ENCODE measurements at places on chromosomes 11 and 22.

DNA sequence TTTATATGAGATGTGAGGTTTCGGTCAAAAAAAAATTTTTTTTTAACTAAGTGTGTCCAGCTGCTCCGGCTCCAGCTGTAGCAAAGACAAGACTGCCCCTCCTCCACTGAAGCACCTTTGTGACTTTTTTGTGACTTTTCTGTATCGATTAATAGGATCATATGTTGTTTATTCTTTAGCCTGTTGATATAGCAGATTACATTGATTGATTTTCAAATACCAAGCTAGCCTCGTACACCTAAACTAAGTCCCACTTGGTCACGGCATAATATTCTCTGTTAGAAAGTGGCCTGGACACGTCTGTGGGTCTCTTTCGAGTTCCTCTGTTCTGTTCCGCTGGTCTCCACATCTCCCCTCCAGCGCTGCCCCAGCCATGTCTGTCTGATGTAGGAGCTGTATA, 126.8 kb downstream of the IGLL1 start:
- no peak for DNase-seq

GRCh38 chr11:134607963-134608750, 196.1 kb upstream of the B3GAT1 start:
- no peak for DNase-seq

DNA sequence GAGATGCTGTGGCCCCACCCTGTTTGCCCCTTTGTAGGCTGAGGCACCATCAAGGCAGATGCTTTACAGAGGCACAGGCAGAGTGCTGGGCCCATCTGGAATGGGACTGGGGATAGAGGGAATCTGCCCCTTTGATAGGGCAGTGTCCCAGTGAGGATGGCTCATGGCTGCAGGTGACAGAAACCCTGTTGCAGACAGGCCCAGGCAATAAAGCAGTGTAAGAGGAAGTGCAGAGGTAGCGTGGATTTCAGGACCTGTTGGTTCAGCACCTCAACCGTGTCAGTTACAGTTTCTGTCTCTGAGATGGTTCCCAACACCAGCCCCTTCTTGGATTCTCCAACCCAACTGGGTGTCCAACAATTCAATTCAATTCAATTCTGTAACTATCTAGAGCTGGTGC, 25.1 kb downstream of the PRDM11 start:
- DNase-seq: no peak

GRCh38 chr11:114183044-114183511, 113.1 kb upstream of the NNMT start:
- no peak for DNase-seq

GRCh38 chr11:119888119-119888518, 159.1 kb upstream of the NECTIN1 start:
- no peak for DNase-seq

GRCh38 chr11:85718991-85719807, 33.2 kb upstream of the CCDC89 start:
- no peak for DNase-seq

- no peak for DNase-seq
These were observed 99.2 kb upstream of the LMO1 start for GRCh38 chr11:8362899-8363298.

GRCh38 chr11:17906436-17906835, 106.4 kb downstream of the SERGEF start:
- DNase-seq: peak; percentile 17

DNA sequence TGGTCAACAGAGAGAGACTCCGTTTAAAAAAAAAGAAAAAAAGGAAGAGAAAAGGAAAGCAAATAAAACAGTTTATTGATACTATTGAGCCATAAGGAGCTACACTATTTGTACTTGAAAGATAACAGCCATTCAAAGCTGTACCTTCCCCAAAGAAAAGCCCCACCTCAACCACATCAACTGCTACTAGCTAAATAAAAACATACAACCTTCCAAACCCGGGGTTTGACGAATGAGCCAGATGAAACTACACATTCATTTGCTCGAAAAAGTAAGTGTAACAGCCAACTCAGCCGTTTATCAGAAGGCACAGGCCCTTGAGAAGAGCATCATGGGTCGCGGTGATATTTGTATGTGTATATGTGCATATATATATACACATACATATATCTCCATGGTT, 78.4 kb downstream of the SIK3 start:
- DNase-seq: no peak

- no peak for DNase-seq
These were observed 350.6 kb upstream of the RAG2 start for GRCh38 chr11:36948460-36949127.

DNA sequence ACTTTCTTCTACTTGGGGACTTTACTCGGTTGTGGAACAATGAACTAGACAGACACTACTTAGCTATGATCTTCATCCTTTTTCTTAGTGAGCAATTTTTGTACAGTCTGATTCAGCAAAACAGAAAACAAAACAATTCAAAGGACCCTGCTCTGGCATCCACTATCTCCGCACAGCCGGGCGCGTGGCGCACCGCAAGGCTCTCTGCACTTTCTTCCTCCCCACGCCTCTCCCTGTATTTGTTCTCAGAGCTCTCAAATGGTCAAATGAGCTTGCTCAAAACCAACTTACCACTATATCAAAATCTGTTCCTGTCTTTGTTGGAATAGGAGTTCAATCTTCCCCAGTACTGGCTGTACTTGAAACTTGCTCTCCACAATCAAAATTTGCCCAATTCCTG, 7.4 kb downstream of the EEF1G start:
- no peak for DNase-seq

- no peak for DNase-seq
These were observed 2.8 kb upstream of the SELENOO start for GRCh38 chr22:50197856-50198623.

DNA sequence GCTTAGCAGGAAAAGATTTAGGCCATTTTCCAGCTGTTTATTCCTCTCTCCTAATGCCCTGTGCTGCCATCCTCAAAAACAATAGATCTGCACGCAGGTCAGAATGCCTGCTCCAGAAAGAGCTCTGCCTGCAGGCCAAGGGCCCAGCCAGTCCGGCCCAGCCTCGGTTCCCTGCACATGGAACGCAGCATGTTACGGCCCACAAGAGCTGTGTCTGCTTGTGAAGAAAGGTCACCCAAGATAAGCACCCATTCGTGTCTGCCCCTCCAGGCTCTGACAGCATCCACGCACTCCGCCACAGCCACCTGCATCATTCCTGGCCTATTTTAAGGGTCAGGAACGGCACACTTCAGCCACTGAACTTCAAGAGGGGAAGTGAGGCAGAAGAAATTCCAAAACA, 152.2 kb downstream of the SPATA19 start:
- DNase-seq: no peak

GRCh38 chr11:59706518-59707285, 6.9 kb downstream of the OR10V1 start:
- DNase-seq: no peak

DNA sequence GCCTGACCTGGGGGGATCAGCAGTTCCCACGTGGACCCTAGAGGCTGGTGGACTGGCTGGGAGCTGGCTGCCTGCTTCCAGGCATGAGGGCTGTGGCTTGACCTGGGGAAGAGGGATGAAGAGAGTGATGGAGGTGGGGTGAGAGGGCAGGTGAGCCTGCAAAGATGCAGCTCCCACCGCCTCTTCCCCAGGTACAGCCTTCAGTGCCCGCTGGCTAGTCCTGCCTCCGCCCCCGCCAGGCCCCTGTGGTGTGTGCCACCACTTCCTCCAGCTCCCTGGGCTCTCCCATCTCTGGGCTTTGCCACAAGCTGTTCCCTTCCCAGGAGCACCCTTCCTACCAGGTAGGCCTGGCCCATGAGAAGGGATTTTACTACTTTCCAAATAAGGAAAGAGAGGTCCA, 19.1 kb downstream of the PARVG start:
- no peak for DNase-seq

DNA sequence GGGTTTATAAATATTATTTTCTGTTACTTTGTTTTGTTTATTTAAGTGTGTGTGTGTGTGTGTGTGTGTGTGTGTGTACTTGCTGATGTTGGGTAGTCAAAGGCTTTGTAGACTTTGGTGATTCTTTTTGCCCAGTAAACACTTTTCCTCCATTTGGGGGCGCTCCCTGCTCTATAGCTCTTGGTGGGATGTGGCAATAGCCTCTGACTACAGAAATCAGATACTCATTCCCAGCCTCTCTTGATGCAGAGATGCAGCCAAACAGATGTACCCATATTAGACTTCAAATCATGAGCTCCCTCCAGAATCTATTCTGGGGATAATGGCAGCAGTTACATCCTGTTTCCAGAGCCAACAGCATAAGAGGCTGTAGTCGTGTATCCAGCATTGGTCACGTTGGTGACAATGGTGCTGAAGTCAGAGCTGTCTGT, 33.4 kb upstream of the APOL5 start:
- no peak for DNase-seq

DNA sequence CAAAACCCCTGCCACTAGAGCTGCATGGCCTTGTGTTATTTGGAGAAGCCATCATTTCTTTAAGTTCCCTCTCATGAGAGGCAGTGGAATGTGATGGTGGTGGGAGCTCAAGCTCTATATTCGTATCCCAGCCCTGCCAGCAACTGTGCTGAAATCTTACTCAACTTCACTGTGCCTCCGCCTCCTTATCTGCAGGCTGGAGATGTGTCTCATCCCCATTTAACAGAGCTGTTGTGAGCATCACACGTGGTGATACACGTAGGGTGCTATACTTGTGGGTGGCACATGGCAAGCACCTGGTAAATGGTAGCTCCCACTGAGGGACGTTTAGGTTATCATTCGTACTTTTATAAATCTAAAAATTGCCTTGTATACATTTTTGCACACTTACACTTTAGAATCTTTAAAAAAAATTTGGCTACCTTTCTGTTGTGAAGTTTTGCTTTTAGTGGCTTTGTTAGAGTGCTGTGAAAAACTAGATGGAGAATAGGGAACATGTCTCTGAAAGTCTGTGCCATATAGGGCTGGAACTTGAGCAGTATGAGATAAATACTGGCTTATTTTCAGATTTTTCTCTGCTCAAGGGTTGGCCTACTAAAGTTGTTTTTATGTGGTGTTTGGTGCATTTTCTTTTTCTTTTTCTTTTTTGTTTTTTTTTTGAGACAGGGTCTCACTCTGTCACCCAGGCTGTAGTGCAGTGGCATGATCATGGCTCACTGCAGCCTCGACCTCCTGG, 23.2 kb downstream of the TNRC6B start:
- DNase-seq: no peak

DNA sequence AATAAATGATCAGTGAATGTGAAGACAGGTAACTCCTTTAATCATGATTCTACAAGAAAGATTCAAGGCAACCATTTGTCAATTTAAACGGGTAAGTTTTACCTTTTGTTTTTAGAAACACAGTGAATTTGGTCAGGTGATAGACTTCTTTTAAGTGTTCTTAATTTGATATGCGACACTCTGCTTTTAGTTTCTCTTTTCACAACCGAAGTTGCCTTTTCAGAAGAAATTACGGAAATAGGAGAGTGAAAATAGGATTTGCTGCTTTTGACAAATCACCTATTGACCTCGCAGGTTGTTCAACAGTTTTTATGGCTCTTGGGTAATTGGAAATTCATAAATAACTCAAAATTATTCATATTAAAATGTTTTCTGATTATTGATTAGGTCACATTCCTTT, 142.1 kb downstream of the CNTN5 start:
- no peak for DNase-seq

- DNase-seq: no peak
These were observed 172.0 kb downstream of the KCNA4 start for GRCh38 chr11:29844701-29845379.

DNA sequence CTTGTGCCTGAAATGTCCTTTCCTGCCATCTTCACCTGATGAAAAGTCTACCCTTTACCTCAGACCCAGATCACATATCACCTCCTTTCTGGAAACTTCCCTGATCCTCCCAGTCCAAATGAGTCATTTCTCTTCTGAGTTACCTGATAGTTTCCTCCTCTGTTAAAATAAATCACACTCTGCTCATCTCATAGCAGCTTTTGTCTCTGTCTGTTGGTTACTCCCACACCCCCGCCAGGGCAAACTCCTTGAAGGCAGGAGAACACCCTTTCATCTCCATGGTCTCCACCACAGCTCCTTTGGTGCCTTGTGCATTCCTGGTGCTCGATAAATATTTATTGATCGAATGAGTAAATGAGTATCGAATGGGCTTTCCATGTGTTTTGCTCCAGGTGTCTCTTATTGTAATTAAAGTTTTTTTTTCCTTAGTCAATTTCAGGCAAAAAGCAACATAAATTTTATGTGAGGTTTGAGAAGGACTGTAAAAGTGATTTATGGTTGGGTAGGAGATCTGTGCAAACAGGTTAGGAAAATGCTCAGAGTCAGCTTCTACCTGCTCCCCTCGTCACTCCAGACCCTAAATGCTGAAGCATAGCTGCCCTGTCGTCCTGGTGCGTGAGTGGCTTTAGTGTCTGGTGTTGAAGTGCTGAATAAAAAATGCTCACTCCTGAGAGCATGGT, 178.2 kb downstream of the GRIK4 start:
- no peak for DNase-seq

GRCh38 chr11:130478204-130478701, 29.8 kb downstream of the ADAMTS15 start:
- DNase-seq: no peak

DNA sequence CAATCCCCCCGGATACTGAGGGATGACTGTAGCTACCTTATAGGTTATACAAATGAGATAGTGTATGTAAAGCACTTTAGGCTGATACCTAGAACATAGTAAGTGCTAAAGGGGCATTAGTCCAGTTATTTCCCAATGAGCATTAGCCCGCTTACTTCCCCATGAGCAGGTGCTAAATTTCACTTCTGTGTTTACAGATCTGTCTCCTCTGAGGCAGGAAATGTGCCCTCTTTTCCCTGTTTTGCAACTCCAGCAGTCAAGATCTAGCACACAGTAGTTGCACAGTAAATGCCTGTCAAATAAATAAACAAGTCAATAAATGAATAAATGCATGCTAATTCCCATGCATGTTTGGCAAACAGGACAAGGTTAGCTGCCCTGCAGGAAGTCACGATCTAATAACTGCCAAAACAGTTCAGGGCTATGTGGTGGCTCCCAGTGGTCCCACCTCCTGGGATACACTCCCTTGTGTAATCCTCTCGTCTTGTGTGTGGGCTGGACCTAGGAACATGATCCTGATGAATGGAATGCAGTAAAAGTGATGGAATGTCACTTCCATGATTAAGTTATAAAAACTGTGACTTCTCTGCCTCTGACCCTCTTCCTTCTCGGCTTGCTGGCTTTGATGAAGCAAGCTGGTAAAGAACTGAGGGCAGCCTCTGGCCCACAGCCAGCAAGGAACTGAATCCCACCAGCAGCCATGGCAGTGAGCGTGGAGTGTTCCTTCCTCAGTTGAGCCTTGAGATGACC, 459.0 kb downstream of the SOX6 start:
- DNase-seq: no peak

All from progenitor cell of endocrine pancreas (in vitro differentiated cells).